Spleen (tissue), 13 donors: ENCODE measurements at places on chromosomes 13 and 19. TPM values are rescaled to one million over a fixed set of nuclear protein-coding genes. Genes with fewer than 3 reads are reported as not detected.

Gene GARIN5B
- not detected for total RNA-seq

Gene IGFL1
- total RNA-seq, result not detected

Gene SELENOV
- not detected for total RNA-seq

Gene URAD
- not detected for total RNA-seq

Gene POGLUT2
- total RNA-seq, result 5.5 TPM

DNA sequence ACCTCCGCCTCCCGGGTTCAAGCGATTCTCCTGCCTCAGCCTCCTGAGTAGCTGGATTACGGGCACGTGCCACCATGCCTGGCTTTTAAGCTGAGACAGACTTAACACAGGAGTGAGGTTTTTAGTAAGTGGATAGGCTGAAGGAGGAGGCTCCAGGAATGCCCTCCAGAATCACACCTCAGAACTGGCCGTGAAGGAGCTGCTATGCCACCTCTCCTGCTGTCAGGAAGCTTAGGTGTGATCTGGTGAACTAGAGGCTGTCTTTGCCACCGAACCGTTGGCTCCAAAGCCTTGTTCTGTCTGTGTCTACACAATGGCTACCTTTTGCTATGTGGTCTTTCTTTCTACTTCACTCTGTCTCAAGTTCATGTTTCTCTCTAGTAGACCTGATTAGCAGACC, 4.2 kb downstream of the PDCD2L start:
- no peak overlapping the region for H3K4me3 ChIP-seq
- peak; percentile 24 for DNase-seq
- H3K27ac ChIP-seq, result no peak overlapping the region
- no peaks in the 10 kb centered on the region for H3K27me3 ChIP-seq

DNA sequence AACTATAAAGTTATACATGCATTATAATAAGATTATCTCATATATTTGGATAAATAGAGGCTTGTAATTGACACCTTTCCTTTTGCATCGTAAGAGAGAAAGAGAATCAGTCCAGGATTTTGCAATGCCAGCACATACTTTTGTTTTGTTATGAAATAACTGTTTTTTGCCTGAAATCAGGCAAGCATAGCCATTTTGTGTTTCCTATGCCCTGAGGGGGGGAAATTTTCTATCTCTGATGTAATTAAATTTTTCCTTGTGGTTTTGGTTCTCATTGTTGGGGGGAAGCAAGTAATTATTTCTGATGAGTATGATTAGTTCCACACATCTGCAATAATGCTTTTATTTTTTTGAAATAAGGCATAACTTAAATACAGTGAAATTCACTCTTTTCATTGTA, 229.4 kb downstream of the NDFIP2 start:
- H3K27ac ChIP-seq, result no peak overlapping the region
- no peaks in the 10 kb centered on the region for H3K27me3 ChIP-seq
- DNase-seq, result no peak
- H3K4me1 ChIP-seq, result no peaks in the 10 kb centered on the region
- no peaks in the 10 kb centered on the region for H3K36me3 ChIP-seq

- H3K27ac ChIP-seq, result no peak overlapping the region
- no peaks in the 10 kb centered on the region for H3K36me3 ChIP-seq
- no peaks in the 10 kb centered on the region for H3K4me1 ChIP-seq
- DNase-seq, result no peak
- H3K27me3 ChIP-seq, result no peaks in the 10 kb centered on the region
- no peak overlapping the region for H3K4me3 ChIP-seq
Observed at GRCh38 chr13:22447132-22447886, 733.5 kb upstream of the SGCG start.

- no peak overlapping the region for H3K27ac ChIP-seq
- DNase-seq, result no peak
- no peak overlapping the region for H3K4me3 ChIP-seq
Observed at GRCh38 chr19:23310729-23311211, 60.6 kb upstream of the ZNF724 start.

GRCh38 chr13:51444922-51445321, 7.9 kb downstream of the INTS6 start:
- H3K27me3 ChIP-seq, result no peaks in the 10 kb centered on the region
- H3K4me1 ChIP-seq, result peaks cover 13% of the 10 kb centered on the region
- H3K4me3 ChIP-seq, result no peak overlapping the region
- H3K27ac ChIP-seq, result no peak overlapping the region

- DNase-seq, result peak; percentile 46
- peaks cover 2% of the 10 kb centered on the region for H3K4me1 ChIP-seq
- no peak overlapping the region for H3K4me3 ChIP-seq
- no peak overlapping the region for H3K27ac ChIP-seq
- H3K27me3 ChIP-seq, result no peaks in the 10 kb centered on the region
Observed at GRCh38 chr13:113770441-113770840, 11.4 kb downstream of the TMEM255B start.

DNA sequence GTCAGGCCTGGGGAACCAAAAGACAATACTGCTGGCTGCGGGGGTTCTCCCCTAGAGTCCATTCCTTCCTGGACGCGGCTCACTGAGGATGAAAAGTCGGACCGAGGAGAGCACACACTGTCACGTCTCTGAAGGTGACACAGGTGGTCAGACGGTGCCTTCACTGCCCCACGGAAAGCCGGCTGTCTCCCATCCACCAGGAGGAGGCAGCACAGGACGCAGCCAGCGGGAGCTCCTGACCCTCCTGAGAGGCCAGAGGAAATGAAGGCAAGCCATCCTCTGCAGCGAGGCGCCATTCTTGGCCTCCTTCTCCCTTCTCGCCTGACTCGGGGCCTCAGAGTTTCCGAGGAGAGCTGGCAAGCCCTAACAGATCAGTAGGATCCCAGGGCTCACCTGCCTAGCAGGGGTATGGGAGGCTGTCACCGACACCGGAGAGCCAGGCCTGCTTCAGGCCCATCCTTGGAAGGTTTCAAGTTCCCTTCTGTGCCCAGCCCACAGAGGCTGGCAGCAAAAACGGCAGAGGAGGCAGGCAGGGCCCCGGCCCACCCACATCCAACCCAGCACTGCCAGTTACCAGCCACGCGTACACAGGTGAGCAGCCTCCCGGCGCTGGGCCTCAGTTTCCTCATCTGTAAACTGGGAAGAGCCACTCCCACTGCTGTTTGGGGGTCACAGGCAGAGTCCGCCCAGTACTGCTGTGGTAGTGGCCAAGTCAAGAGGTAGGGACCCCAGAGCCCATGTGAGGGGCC, 4.5 kb downstream of the REXO1 start:
- peak overlapping the region; percentile 100 for H3K27ac ChIP-seq
- DNase-seq, result no peak
- H3K4me1 ChIP-seq, result peaks cover 65% of the 10 kb centered on the region
- H3K4me3 ChIP-seq, result peak overlapping the region; percentile 17
- peaks cover 49% of the 10 kb centered on the region for H3K36me3 ChIP-seq

- H3K4me1 ChIP-seq, result peaks cover 5% of the 10 kb centered on the region
- no peaks in the 10 kb centered on the region for H3K27me3 ChIP-seq
- no peak for DNase-seq
Observed at GRCh38 chr13:33649212-33649878, 168.6 kb upstream of the RFC3 start.

GRCh38 chr19:42628411-42629140, 33.9 kb upstream of the CEACAM8 start:
- DNase-seq, result no peak
- no peak overlapping the region for H3K4me3 ChIP-seq
- H3K36me3 ChIP-seq, result no peaks in the 10 kb centered on the region
- H3K27me3 ChIP-seq, result no peaks in the 10 kb centered on the region
- no peak overlapping the region for H3K27ac ChIP-seq
- no peaks in the 10 kb centered on the region for H3K4me1 ChIP-seq

GRCh38 chr13:36282821-36283432, 14.7 kb downstream of the CCDC169 start:
- no peak overlapping the region for H3K27ac ChIP-seq
- H3K4me1 ChIP-seq, result no peaks in the 10 kb centered on the region
- no peaks in the 10 kb centered on the region for H3K36me3 ChIP-seq
- H3K4me3 ChIP-seq, result no peak overlapping the region

GRCh38 chr13:97432232-97432916, 1.6 kb upstream of the RAP2A start:
- DNase-seq, result no peak
- peak overlapping the region; percentile 98 for H3K27ac ChIP-seq
- no peaks in the 10 kb centered on the region for H3K36me3 ChIP-seq
- H3K4me3 ChIP-seq, result peak overlapping the region; percentile 59

DNA sequence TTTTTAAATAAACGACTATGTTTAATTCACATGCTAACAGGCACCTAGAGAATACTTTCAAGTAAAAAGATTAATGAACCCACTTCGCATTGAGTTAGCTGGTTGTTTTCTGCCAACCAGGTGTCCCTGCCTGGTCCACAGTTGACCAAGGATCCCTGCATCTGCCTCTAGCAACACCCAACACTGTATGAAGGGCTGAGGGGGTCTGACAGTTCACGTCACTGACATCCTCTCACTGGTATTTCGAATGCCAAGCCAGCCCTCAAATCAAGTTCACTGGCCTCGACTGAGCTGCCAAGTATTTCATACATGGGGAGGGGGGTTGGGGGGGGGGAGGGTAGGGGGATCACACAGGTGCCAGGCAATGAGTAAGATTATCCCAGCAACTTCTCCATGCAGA, 25.4 kb downstream of the SLC25A30 start:
- H3K27me3 ChIP-seq, result no peaks in the 10 kb centered on the region
- peaks cover 32% of the 10 kb centered on the region for H3K4me1 ChIP-seq
- no peak overlapping the region for H3K4me3 ChIP-seq
- H3K27ac ChIP-seq, result no peak overlapping the region

- peaks cover 5% of the 10 kb centered on the region for H3K27me3 ChIP-seq
- H3K4me1 ChIP-seq, result peaks cover 26% of the 10 kb centered on the region
Observed at GRCh38 chr19:55369653-55370304, 484 bp downstream of the IL11 start.

DNA sequence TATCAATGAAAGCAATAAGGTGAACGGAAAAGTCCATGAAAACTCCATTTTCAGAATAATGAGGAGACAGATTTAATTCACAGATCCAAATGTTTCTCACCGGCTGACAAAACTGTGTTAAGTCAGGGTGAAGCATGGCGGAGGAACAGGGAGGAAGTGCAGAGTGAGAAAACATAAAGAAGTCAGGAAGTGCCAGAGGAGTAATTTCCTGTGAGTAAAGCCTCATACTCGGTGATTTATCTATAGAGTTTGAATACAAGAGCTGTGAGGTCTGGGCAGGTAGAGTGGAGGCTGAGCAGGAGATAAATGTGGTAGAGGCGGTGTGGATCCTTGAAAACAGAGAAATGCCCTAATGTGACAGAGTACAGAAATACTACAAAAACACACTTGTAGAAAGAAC, 11.4 kb downstream of the CARD8 start:
- no peak overlapping the region for H3K4me3 ChIP-seq
- peak overlapping the region; percentile 87 for H3K27ac ChIP-seq
- H3K27me3 ChIP-seq, result no peaks in the 10 kb centered on the region
- DNase-seq, result no peak
- H3K4me1 ChIP-seq, result peaks cover 78% of the 10 kb centered on the region

DNA sequence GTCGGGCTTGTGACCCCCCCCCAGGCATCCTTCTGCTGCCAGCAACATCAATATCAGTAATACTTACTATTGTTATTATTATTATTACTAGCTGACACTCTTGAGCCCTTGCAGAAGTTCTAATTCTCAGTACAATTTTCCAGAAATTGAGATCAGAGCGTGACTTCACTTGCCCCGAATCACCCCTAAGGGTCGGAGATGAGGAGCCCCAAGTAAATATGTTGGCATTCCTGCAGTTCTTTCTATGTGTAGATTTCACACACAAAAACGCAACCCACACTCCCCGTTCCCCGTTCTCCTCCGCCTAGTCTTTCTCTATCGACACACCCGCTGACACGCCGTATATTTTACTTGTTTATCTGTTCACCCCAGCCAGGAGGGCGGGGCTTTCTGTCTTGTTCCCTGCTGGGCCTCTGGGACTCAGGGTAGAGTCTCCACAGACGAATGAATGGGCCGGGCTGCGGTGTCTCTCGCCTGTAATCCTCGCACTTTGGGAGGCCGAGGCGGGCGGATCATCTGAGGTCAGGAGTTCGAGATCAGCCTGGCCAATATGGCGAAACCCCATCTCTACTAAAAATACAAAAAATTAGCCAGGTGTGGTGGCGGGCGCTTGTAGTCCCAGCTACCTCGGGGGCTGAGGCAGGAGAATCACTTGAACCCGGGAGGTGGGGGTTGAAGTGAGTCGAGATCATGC, 14.7 kb downstream of the TLE5 start:
- H3K27me3 ChIP-seq, result peaks cover 17% of the 10 kb centered on the region
- H3K27ac ChIP-seq, result peak overlapping the region; percentile 70
- peaks cover 19% of the 10 kb centered on the region for H3K4me1 ChIP-seq
- H3K36me3 ChIP-seq, result peaks cover 4% of the 10 kb centered on the region

GRCh38 chr13:44739539-44739938, 163.4 kb upstream of the TSC22D1 start:
- no peaks in the 10 kb centered on the region for H3K36me3 ChIP-seq
- H3K27me3 ChIP-seq, result no peaks in the 10 kb centered on the region
- H3K4me1 ChIP-seq, result no peaks in the 10 kb centered on the region
- H3K4me3 ChIP-seq, result no peak overlapping the region
- no peak overlapping the region for H3K27ac ChIP-seq

DNA sequence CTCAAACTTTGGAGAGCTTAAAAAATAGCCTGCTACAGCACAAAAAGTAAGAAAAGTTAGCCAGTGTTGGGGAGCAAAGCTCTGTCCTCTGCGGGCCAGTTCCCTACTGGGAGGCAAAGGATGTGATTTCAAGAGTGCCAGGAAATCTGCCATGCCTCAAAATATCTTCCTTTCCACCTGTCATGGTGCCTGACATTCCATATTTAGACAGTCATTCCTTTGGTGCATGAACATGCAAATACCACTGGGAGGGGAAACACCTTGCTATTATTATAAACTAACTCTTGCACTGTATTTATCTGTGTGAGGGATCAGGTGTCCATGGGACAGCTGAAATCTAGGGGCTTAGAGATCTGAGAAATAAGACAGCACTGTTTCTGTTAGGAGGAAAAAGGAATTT, 10.3 kb downstream of the FREM2 start:
- no peak overlapping the region for H3K4me3 ChIP-seq

DNA sequence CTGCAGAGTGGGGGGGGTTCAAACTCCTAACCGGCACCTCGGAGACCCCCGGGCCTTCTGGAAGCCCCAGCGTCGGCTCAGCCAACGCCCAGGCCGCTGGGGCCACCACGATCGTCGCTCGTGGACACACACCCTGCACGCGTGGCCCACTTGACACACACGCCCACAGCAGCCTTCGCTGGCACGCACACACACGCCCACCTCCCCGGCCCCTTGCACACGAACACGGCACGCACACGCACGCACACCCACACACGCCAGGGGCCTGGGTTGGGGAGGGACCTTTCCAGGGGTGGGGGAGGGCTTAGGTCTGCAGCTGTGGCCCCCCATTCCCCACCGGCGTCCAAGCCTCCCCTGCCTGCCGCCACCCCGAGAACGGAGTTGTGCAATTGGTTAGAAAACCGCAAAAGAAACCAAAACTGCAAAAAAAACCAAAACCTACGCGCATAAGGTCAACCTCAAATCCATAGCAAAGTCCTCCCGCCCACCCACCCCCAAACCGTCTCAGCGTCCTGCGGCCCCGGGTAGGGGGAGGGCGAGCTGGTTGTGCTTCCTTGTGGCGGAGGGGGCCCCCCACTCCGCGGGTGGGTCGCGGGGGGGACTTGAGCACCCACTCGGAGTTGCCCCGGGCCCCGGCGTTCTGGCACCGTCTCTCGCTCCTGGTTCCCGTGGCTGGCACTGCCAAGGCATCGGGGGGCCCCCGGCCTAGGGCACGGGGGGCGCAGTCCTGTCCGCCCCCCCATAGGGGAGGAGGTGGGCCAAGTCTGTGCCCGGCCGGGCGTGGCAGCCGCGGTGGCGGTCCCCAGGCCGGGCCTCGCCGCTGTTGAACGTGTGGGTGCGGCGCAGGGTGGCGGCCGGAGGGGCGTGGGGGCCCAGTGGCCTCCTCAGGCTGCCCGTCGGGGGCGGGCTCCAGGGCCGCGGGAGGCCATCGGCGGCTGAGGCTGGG, 3.3 kb upstream of the LRG1 start:
- no peak overlapping the region for H3K27ac ChIP-seq
- no peaks in the 10 kb centered on the region for H3K4me1 ChIP-seq
- no peak overlapping the region for H3K4me3 ChIP-seq
- DNase-seq, result peak; percentile 82
